Iris pigment epithelial cell (primary cell): ENCODE measurements at places on chromosomes 5 and 9.

- DNase-seq = no peak
Observed at GRCh38 chr9:15293804-15294316, 13.2 kb downstream of the TTC39B start.

GRCh38 chr5:138932171-138932810, 57.2 kb upstream of the LRRTM2 start:
- DNase-seq = no peak

GRCh38 chr5:142012186-142012785, 541 bp downstream of the GNPDA1 start:
- DNase-seq = peak; percentile 42

GRCh38 chr5:153470736-153471135, 19.7 kb upstream of the GRIA1 start:
- DNase-seq = no peak

DNA sequence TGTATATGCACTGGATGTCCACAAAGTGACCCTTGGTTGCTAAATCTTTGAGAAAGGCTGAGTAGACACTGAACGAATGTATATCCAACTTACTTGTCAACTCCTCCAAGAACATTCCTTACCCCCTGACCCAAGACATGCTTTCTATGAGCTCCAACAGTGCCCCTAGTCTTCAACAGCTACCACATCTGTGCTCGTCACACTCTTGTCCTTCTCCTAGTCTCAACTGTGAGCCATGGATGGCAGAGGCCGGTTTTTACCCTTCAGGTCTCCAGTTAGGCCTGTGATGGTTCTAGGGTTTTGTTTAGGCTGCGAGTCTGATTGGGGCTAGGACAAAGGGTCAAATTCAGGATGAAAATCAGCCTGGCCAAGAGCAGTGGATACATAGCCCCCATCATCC, 19.0 kb upstream of the GPX3 start:
- no peak for DNase-seq

DNA sequence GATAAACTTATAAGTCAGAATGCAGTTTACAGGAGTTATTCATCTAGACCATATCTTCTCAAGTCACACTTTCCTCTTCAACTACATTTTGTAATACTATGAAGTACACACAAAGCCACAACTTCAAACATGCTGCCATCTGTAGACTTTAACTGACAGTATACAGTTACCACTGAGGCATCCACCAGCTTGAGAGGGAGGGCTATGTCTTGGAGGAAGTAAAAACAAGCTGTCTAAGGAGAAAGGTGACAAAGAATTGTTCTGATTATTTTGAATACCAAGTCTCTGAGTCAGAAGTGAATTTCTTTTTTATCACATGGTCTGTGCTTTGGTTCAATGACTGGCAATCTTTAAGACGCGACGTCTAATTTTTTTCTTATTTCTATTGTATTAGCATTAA, 97.6 kb upstream of the CDH10 start:
- DNase-seq = peak; percentile 18

- DNase-seq = no peak
Observed at GRCh38 chr5:130035388-130035787, 131.1 kb downstream of the CHSY3 start.

GRCh38 chr5:172608773-172609172, 32.3 kb upstream of the NEURL1B start:
- no peak for DNase-seq

DNA sequence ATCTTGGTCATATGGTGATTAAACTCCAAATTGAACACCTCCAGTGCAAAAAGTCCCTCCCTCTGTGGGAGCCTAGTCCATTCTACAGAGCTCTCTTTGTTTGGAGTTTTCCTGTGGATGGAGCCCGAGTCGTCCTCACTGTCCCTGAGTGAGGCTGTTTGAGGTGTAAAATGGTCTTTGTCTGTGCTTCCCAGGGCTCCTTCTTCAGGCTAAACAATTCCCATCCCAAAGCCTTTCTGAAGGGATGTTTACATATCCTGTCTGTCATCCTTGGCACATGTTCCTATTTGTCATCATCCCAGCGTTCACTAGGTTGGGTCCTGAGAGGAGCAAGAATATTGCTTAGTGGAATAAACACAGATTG, 68.9 kb downstream of the COL27A1 start:
- DNase-seq = peak; percentile 50

GRCh38 chr5:91103353-91104061, 279.6 kb downstream of the ARRDC3 start:
- peak; percentile 75 for DNase-seq
